ENCODE measurements at places on chromosomes 16 and 17. TPM values are rescaled to one million over a fixed set of nuclear protein-coding genes. Genes with fewer than 3 reads are reported as not detected.

The OTOP2 gene
- not detected for total RNA-seq

The TMEM106A gene
- total RNA-seq, result 0.93 TPM

The COX6A2 gene
- total RNA-seq, result not detected

DNA sequence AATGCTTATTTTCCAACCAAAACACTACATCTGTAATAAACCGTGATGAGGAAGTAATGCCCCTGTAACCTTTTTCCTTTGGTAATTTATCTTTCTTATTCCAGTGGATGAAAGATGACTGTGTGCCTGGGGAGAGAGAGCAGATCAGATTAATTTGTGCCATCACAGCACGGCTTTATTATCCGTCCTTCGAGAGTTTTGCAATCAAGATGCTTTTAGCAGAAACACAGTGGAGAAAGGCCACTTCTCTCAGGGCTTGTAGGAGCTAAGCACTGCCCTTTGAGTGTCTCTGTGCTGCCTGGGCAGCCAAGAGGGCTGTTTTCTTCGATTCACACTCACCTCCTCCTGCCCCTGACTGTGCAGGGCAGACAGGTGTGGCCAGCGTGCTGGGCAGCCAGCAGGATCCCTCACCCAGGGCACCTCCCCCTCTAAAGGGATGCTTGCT, 190.2 kb downstream of the PRKCA start:
- no peak for DNase-seq

DNA sequence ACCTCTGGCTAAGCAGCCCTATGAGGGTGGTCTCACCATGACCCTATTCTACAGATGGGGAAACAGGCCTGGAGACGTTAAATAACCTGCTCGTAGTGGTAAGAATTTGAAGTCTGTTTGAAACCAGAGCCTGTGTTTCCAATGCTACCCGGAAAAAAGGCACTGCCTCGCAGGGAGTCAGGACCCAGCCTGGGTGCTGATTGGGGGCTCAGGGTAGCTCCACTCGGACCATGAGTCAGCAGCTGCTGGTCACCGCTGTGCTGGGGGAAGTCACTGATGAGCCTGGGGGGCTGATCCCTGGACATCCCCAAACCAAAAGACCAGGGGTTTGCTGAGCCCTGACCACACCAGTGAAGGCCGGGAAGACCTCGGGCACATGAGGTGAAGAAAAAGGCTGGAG, 9.4 kb upstream of the PLD6 start:
- DNase-seq, result no peak

- DNase-seq, result no peak
These were observed 5.9 kb upstream of the MYO15A start for GRCh38 chr17:18102640-18103039.

GRCh38 chr16:9016824-9017223, 53.1 kb upstream of the USP7 start:
- no peak for DNase-seq

DNA sequence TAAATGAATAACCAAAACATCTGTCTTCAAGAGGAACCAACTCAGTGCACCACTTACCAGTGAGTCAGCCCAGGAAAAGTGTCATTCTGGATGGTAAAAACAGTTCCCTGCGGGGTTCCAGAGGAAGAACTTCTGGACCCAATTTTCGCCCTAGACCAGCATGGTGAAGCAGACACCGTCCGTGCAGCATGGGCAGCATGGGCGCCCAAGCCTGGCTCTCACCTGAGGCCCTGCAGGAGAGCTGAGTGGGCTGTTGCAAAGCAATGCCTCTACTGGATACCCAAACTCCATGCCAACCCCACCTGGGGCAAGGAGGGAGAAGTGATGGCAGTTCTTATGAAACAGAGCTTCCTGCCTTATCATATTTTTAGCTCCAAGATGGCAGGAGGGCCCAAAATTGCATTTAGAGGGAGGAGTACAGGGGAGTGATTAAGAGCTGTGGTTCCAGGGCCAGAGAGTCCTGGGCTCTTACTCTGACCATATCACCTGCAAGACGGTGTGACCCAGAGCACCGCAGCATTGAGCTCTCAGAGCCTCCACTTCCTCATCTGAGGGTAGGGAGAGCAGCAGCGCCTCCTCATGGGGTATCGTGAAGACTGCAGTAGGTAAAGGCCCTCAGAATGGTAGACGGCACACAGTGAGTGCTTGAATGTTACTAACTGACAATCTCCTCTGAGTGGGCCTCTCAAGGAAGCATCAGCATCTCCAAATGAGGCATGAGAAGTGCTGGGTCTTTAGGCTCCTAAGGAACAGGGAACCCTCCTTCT, 16.6 kb upstream of the INPP5K start:
- DNase-seq, result no peak

Data from HT1080 (cell line).